ENCODE measurements at places on chromosomes 3 and 15.
A peak's percentile ranks its signal among the peaks of the same experiment; 100 is the strongest.

DNA sequence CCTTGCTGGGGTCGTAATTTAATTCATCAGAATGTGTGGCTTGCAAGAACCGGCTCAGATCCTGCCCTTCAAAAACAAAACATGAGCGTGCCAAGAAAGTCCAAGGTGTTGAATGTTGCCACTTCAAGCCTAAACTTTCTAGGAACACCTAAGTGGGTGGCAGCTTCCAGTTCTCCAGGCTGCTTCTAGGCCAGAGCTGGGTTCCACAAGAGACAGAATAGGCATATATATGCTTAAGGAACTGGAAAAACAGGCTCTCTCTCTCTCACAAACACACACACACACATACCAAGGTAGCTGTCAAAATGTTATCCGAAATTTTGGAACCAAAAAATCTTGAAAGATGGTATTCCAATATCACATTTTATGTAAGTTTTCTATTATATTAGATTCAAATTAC lies 890 bp upstream of the ADIPOQ start:
- no peak for DNase-seq

GRCh38 chr3:191721390-191721861 lies 260.5 kb downstream of the PYDC2 start:
- peak; percentile 17 for DNase-seq

DNA sequence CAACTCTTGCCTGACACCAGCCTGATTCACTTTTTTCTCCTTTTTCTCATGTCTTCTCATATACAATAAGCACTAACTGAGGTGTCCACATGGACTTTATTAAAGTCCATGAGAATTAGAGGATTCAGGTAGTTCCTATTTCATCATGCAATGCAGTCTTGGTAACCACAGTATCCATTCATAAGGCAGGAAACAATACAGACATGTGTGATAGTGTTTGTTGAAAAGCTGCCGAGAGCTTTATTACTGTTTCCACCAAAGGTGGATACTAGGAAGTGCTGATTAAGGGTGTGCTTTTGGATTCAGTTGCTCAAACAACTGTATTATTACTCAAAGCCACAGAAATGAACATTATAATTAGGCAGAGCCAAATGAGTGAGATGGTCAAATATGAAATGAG lies 5.3 kb downstream of the CASR start:
- DNase-seq: no peak

DNA sequence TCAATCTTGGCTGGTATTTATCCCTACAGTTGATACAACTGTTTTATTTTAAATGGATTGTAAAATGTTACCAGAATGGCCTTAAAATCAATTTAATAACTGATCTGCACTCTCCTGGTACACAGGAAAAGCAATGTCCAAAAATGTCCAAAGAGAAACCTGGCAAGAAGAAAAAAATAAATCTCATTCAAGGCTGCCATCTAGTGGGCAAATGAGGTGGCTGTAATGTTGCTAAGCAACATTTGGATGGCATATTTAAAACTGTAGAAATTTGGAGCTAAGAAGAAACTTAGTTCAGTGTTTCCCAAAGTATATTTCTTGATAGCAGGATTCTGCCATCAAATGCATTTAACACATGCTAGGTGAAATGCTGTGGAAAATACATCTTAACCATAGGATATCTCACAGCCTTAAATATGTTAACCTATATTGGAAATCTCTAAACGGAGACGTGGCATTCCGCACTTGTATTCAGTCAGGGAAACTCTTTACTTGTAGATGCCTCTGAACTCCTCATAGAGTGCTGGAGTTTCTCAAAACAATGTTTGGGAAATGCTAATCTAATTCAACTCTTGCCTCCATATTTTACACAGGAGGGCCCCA lies 216.8 kb downstream of the ERC2 start:
- DNase-seq: peak; percentile 84

DNA sequence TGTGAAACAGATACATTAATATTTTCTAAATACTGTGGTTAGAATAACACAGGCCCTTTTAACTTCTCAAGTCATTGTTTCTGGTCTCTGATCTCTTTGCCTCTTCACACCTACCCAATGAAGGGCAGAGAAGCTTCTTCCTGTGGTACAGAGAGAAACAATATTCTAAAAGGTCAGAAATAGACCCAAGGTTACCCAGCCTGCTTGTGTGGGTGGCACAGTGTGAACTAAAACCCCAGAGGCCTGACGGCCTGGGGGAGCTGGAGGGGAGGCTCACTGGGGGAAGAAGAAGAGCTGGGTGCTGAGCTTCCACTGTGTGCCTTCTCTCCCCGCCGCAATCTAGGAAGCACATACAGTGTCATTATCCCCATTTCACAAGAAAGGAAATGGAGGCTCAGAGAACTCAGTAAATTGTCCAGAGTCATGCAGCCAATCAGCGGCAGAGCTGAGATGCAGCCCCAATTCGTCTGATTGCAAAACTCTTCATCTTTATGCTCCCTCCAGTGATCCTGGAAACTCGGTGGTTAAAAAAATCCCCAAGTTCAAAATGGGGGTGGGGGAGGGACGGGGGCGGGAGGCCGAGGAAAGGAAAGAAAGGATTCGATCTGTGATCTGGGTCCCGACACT lies 64.1 kb upstream of the HEG1 start:
- peak; percentile 43 for DNase-seq

DNA sequence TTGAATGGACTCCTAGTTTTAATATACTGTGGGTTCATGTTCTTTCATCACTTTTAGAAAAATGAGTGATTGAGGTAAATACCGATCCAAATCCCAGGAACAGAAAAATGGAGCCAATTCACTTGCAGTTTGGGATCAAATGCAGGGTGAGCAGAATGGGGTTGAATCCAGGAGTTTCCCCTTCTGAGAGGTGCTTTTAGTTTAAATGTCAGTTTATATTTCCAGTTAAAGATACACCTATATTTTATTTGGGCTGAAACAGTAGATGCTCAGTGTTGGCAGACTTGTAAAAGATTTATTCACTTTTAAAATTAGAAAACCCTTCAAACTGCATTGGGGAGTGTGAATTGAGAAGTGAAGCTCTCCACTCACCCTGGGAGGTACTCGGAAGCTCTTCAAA lies 2.6 kb downstream of the TRIM71 start:
- DNase-seq: no peak

DNA sequence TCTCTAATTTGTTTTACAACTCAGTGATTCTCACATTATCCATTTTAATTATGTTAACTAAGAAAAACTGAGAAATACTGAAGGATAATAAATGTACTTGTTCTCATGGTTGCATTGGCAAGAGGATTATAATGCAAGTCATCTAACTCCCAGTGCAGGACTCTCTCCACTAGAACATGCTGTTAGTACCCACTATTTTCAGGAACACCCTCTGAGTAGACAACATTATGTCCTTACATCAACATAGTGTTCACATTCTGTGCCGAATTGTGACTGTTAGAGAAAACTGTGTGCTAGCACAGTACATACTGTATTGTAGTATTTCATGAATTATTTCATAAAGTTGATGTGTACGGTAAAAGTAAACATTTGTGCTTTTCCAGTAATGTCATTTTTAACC lies 80.1 kb downstream of the LEKR1 start:
- no peak for DNase-seq

DNA sequence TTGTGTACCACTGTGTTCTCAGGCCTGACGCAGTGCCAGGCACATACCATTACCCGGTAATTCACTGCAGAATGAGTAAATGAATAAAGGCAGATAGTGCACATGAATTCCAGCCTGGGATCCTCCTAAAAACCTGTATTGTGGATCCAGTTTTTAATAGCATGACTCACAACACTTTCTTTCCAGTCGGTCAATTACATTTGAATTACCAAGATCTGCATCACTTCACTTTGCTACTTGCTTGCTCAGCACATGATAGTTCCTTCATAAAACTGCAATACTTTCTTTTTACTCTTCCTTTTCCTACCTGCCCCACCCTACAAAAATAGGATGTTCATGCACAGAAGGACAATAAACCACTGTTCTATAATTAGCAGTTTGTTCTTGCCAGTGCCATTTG lies 553.8 kb downstream of the MAGI1 start:
- no peak for DNase-seq

- DNase-seq: no peak
These were observed 330.5 kb upstream of the ROPN1 start for GRCh38 chr3:124322309-124322880.

GRCh38 chr3:193980326-193980725 lies 155.6 kb upstream of the HES1 start:
- peak; percentile 48 for DNase-seq

GRCh38 chr3:110291886-110292501 lies 779.6 kb upstream of the NECTIN3 start:
- no peak for DNase-seq

- DNase-seq: no peak
These were observed 59.8 kb downstream of the CHSY1 start for GRCh38 chr15:101192081-101192480.

GRCh38 chr3:61527011-61527410 lies 34.4 kb upstream of the PTPRG start:
- no peak for DNase-seq

DNA sequence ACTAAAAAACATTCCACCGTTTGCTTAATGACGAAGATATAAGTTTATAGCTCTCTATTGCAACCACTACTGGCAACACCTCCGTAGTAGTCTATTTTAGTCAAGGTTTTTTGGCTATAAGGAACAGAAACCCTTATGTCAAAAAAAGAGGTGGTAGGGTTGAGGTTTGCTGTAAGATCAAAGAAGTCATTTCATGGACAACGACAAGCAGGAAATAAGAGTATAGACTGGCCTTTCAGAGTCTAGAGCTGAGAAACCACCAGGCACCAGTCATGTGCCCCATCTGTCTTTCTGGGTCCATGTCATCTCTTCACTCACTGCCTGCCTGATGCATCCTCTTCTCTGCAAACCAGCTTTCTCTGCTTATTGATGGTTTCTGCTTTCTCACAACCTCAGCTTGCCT lies 42.7 kb downstream of the THBS1 start:
- DNase-seq: no peak

- no peak for DNase-seq
These were observed 380.2 kb downstream of the ULK4 start for GRCh38 chr3:41581700-41582099.

- DNase-seq: no peak
These were observed 21.0 kb upstream of the MOBP start for GRCh38 chr3:39446444-39446843.

GRCh38 chr3:101868534-101869464 lies 19.5 kb downstream of the NFKBIZ start:
- peak; percentile 61 for DNase-seq

DNA sequence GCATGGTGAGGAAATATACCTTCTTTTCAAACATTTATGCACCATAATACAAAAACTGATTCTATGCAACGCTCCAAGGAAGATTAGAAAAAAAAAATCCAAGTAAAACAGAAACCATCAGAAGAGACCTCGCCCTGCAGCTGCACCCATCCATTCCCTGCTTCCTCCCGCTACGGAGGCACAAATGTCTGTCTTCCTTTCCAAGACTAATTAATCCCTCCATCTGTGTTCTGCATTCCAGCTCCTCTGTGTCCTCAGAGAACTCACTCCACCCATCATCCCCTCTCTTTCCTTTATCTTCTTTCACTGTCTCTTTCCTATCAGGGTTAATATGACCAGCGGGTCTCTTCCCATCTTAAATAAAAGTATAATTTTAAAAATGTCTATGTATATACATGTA lies 196.1 kb downstream of the ADAMTSL3 start:
- no peak for DNase-seq
